ENCODE measurements at places on chromosomes 6 and 20.

DNA sequence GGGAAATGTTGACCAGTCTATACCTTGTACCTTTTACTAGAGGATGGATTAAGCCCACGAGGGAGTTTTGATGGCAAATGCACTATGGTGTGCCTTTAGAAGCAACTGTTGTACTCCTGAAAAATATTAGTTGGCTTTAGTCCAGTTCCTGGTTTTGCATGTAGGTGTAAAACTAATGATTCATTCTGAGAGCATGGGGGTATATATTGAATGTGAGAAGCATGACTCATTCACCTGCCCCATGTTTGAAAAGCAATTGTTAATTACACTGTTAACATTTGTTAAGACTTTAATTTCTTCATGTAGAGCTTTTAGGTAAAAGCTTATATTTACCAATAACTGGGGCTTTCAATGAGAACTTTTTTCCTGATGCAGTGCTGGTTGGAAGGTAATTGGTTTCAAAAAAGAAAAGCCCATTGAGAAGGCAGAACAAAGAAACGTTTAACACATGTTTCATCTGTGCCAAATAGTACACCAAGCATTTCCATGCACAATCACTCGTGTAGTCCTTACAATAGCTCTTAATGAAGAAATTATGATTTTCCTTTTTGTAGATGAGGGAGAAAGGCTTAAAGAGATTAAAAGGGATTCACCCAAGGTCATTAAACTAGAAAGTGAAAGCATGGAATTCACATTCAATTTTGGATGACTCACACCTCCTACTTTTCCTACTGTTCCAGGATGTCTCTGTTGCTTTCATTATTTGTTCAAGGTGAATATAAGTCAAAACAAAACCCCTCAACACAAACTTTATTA is 134.1 kb downstream of the CCDC170 start:
- no peak for DNase-seq

- no peak for DNase-seq
Observed at GRCh38 chr6:155047523-155047922, 52.4 kb downstream of the TIAM2 start.

GRCh38 chr6:30720738-30721197 is 616 bp downstream of the TUBB start:
- peak; percentile 40 for DNase-seq

GRCh38 chr6:164068527-164068926 is 654.0 kb downstream of the QKI start:
- no peak for DNase-seq

DNA sequence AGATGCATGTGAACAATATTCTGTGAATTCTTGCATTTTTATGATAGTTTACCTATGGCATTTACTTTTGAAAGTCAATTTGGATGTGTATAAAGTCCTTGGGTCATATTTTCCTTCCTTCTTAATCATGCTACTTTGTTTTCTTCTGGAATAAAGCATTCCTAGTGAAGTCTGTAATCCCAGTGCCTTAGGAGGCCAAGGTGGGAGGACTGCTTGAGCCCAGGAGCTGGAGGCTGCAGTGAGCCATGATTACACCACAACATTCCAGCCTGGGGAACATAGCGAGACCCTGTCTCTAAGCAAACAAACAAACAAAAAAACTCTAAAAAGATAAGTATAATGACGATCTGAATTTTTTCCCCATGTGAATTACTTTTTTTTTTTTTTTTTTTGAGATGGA is 69.7 kb upstream of the SYNCRIP start:
- DNase-seq, result no peak

- DNase-seq, result no peak
Observed at GRCh38 chr6:84466511-84466910, 239.1 kb upstream of the CEP162 start.

DNA sequence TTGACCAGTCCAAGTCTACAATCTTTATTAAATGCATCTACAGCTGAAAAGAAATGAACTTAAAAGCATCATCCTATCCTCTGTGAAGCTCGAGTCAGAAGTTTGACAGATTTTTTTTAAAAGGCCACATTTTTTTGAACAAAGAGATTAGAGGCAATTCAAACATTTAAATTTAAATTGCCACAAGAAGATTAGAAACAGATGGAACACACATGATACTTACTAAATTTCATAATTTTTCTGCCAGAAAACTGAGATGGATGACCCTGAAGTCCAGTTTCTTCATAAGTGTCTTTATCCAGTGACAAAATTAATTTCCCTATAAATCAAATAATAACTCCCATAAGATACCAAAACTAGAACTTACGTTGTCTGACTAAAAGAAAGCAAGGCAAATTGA is 4.3 kb downstream of the RPP40 start:
- DNase-seq, result no peak

DNA sequence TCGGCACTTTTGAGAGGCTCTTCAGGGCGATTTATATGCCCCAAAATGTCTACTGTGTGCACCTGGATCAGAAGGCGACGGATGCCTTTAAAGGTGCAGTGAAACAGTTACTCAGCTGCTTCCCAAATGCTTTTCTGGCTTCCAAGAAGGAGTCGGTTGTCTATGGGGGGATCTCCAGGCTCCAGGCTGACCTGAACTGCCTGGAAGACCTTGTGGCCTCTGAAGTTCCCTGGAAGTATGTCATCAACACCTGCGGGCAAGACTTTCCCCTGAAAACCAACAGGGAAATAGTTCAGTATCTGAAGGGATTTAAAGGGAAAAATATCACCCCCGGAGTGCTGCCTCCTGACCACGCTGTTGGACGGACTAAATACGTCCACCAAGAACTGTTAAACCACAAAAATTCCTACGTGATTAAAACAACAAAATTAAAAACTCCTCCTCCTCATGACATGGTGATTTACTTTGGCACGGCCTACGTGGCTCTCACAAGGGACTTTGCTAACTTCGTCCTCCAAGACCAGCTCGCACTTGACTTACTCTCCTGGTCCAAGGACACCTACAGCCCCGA is 8.2 kb downstream of the GCNT2 start:
- no peak for DNase-seq

GRCh38 chr6:5135788-5136376 is 50.7 kb downstream of the PPP1R3G start:
- no peak for DNase-seq

DNA sequence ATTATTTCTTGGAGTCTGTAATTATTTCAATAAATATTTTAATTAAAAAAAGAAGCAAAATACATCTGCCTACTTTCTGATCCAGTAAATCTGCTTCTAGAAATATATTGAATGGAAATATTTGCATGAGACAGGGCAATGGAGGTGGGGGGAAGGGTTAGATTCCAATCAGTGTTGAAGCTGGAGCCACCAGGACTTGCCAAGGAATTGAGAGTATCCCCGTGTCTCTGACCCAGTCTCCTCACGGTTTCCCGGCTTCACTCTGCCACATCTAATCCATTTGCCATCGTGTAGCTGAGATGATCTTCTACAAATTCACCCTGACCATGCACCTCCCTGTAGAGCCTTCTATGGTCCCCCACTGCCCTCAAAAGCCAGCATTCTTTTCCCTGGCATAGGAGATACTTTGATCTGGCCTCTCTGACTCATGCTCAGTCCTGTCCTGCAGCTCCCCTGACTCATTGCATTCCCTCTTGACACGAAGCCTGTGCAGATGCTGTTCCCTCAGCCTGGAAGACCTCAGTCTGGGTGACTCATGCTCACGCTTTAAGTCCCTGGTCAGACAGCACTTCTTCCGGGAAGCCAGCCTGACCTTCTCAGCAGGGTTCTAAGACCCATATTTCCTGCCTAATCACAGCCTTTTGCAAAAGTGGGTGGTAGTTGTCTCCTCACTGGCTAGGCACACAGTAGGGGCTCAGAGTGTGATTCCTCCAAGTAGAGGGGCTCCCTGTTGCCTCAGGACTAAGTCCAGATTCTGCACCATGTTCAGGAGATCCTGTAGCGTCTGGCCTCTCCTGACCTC is 23.0 kb upstream of the FKBP1A start:
- DNase-seq, result no peak

- no peak for DNase-seq
Observed at GRCh38 chr6:37632291-37632690, 65.4 kb downstream of the MDGA1 start.

GRCh38 chr20:61719691-61720347 is 345.9 kb downstream of the TAF4 start:
- peak; percentile 5 for DNase-seq

- no peak for DNase-seq
Observed at GRCh38 chr6:42156638-42157037, 14.2 kb upstream of the C6orf132 start.

DNA sequence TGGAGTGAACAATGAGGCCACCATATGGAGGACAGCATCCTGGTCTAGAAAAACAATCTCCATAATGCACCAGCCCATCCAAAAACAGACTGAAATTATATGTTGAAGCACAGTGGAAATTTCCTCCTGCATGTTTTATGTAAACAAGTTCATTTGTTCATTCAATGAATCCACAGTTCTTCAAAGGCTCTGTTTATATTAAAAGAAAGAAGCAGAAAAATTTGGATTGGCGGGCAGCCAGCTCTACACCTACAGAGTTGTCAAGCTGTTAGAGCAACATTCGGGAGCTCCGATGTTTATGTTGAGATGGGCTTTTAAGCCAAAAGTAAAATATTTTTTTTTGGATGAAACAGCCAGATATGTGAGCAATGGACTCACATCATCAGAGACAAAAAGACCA is 395.3 kb upstream of the SULF2 start:
- DNase-seq, result no peak

- DNase-seq, result no peak
Observed at GRCh38 chr6:21999012-21999528, 297.8 kb downstream of the PRL start.

DNA sequence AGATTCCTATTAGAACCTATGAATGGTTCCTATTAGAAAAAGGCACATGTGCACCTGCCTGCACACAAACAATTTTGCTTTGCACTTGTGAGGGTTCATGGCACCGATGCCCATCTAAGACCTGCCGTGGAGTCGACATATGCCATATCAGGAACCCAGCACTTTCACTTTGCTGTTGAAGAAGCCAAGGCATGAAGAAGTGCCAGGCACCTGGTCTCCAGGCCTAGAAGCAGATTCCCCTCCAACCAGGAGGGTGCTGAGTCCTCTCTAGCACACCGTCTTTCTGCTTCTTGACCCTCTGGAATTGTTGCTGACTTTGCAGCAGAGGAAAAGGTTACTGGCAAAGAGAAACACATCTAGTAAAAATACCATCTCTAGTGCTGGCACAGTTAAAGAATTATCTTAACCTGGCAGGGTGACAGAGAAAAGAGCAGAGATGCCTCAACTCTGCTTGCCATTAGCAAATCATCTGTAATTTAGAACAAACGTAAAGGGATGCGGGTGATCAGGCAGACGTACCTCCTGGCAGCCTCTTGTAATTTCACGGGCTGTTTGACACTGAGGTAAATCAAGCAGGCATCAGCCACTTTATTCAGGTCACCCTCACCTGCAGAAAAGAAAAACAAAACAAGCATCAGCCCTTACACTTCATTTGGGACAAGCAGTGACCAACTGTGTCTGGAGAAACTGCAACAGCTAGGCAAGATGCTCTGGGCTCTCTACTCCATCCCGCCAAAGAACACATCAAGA is 37.2 kb downstream of the TTI1 start:
- no peak for DNase-seq

DNA sequence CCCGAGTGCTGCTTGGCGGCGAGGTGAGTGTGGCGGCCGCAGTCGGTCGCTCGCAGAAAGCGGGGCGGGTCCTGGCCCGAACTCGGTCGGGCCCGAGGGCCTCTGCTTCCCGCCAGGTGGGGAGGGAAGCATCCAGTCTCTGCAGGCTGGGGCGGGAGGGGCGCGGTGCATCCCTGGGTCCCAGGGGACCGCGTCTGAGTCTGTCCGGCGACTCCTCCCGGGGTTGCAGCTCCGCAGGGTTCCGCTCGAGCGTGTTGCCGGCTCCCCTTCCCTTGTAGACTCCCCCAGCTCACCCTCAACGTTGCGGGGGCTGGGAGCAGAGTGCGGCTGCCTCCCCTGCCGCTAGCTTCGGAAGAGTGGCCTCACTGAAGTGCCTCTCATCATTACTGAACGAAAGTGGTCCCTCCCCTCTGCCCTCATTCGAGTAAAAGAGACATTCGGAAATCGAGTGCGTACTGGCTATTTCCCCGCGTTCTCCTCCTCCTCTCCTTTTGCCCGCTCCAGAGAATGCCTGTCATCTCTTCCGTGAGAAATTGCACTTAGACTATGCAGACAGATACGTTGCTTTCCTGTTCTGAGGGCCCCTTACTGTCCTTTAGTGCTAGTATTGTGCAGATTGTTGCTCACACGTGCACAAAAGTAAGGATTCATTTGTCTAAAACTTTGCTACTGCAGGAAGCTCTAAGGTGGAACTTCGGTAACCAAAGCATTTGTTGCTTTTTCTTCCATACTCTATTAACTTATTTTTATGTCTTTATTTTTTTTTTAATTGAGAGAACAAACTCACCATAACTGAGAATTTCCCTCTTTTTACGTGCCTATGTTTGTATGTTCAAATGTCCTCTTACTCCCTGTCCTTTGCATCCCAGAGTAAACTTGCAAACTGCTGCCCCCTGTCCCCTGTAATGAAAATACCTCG is 751 bp downstream of the MAP3K4 start:
- no peak for DNase-seq

DNA sequence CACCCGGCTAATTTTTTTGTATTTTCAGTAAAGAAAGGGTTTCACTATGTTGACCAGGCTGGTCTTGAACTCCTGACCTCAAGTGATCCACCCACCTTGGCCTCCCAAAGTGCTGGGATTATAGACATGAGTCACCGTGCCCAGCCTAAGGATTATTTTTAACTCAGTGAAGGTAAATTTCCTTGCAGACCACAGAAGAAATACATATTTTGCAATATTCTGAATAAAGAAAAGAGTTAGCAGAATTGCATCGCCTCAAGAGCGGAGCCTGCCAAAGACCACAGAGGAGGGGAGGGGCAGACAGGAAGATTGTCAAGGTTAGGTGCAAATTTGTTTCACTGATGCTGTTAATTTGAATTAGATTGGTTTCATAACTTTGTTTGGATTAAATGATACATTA is 47.4 kb downstream of the SOD2 start:
- no peak for DNase-seq

DNA sequence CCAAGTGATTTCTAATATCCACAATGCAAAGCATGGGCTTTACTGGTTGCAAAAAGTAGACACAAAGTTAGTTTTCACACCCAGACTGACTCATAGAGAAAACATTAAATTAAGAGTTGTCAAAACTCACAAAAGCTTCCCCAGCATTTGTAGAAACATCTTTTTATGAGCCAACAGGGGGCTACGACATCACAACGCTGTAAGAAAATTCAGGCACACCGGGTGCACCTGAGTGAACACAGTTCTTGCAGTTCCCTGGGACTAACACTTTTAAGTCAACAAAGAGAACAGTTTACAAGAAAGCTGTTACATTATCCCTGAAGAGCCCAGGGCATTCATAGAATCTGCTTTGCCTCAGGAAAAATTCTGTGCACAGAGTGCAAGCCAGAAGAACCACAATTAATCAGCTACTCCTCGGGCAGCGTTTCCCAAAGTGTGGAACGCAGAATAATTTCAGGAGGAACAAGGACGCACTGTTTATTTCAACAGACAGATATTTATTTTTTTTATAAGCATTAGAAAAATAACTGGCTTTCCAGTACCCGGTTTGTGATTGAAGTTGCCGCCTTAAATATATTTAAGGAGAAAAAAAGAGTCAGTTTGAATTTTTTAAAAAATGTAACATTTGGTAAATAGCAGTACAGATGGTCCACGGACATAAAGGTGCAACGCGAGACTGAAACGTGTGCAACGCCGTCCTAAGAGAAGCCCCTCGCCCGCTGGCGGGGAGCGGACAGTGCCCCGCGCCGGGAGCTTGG is 1.2 kb downstream of the NCOA5 start:
- no peak for DNase-seq

- no peak for DNase-seq
Observed at GRCh38 chr20:38789503-38790199, 15.8 kb upstream of the PPP1R16B start.

Measured in stimulated activated CD4-positive, alpha-beta T cell treated with anti-CD3 and anti-CD28 coated beads, Interleukin-15, amount 100 ng/mL, for 1 hour (primary cell).